ENCODE measurements at places on chromosomes 2 and 18. TPM values are rescaled to one million over a fixed set of nuclear protein-coding genes. Genes with fewer than 3 reads are reported as not detected.

Gene MARCHF4
- not detected for total RNA-seq

Gene SERPINB13
- total RNA-seq, result not detected

Gene BCL2
- total RNA-seq, result 112 TPM

DNA sequence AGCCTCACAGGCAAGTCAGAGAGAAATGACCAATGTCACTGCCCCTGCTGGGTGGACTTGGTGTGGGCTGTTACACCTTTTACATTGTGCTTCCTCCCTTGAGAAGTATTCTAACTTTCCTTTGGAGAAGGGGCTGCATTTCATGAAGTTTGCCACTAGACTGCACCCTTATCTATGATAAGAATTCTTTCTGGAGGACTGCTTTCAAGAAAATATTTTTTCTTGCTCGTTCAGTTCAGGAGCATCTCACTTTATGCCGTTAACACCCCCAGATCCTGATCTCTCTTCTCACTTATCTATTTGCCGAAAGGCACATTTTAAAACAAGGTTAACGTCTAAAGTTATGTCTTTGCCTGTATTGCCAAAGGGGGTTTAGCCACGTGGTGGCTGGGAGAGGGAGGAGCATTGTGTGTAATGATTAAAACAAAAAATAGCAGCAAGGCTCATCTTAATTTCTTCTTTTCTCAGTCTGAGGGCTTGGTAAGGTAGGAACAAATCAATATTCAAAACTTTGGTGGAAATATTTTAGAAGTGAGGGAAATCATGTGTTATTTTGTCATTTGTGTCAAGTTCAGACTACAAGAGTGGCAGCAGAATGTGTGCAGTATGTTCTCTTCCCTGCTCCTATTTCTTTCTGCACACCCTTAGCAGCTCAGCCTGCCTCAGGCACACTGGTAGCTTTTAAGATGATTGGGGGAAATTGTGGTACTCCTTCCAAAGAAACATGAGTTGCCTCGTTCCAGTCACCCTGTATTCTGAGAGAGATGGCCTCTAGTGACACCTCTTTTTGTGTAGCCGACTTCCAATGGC is 1.6 kb upstream of the IGFBP5 start:
- no peak overlapping the region for H3K4me3 ChIP-seq
- no peak for DNase-seq
- H3K4me1 ChIP-seq, result peaks cover 46% of the 10 kb centered on the region
- peaks cover 35% of the 10 kb centered on the region for H3K27me3 ChIP-seq

- H3K36me3 ChIP-seq, result no peaks in the 10 kb centered on the region
- no peak overlapping the region for H3K4me3 ChIP-seq
- H3K27me3 ChIP-seq, result no peaks in the 10 kb centered on the region
These were observed 93.7 kb downstream of the TMEM17 start for GRCh38 chr2:62412347-62412742.

GRCh38 chr2:181837563-181837962 is 54.0 kb upstream of the ITPRID2 start:
- no peak for DNase-seq
- no peak overlapping the region for H3K4me3 ChIP-seq
- no peaks in the 10 kb centered on the region for H3K4me1 ChIP-seq
- H3K36me3 ChIP-seq, result no peaks in the 10 kb centered on the region
